ENCODE measurements at places on chromosomes 13 and 19. TPM values are rescaled to one million over a fixed set of nuclear protein-coding genes. Genes with fewer than 3 reads are reported as not detected.

- DNase-seq, result no peak
- no peaks in the 10 kb centered on the region for H3K4me1 ChIP-seq
- no peak overlapping the region for H3K27ac ChIP-seq
- no peaks in the 10 kb centered on the region for H3K27me3 ChIP-seq
Measured at GRCh38 chr13:101714195-101714594, 261.7 kb downstream of the ITGBL1 start.

NCAN gene
- 0.22 TPM for total RNA-seq

- no peak overlapping the region for H3K4me3 ChIP-seq
- no peaks in the 10 kb centered on the region for H3K4me1 ChIP-seq
- no peak for DNase-seq
- no peak overlapping the region for H3K27ac ChIP-seq
Measured at GRCh38 chr19:33997690-33998089, 174.6 kb upstream of the LSM14A start.

LYL1 gene
- 5.0 TPM for total RNA-seq

DNA sequence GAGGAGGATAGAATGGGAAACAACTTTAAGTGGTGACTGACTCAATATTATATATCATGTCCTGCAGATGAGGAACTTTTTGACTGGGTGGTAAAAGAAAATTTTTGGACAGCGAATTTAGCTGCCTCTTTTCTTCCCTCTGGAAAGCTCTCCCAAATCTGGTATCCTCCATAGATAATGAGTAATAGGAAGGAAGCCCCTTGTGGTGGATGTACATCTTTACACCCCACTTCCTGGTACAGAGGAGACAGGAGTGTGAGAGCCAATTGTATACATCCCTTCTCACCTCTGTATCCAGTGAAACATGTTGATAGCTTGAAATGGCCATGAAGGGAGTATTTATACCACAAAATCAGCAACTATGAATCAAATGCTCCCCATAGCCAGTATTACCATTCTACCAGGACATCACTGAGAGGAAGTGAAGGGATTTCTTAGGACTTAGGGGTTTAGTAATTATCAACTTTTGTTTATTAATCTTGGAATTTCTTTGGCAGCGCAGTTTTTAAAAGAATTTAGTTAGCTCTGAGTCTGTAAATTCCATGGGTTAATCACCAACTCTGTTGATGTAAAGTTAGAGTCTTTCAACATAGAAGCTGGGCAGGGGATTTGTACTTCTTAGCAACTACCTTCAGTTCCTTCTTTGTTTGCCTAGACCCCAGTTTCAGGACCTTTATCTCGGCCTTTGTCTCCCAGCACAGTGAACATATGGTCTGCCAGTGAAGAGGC lies 17.0 kb upstream of the TDRD3 start:
- H3K36me3 ChIP-seq, result no peaks in the 10 kb centered on the region
- no peaks in the 10 kb centered on the region for H3K4me1 ChIP-seq
- no peaks in the 10 kb centered on the region for H3K27me3 ChIP-seq
- no peak for DNase-seq
- no peak overlapping the region for H3K4me3 ChIP-seq
- no peak overlapping the region for H3K27ac ChIP-seq

ICAM4 gene
- total RNA-seq, result 0.35 TPM

TMPRSS9 gene
- 0.18 TPM for total RNA-seq

GRCh38 chr13:97468331-97468730 lies 34.4 kb downstream of the RAP2A start:
- no peaks in the 10 kb centered on the region for H3K27me3 ChIP-seq
- peak; percentile 66 for DNase-seq
- H3K36me3 ChIP-seq, result peaks cover 8% of the 10 kb centered on the region
- no peak overlapping the region for H3K4me3 ChIP-seq

- H3K27me3 ChIP-seq, result no peaks in the 10 kb centered on the region
- H3K4me3 ChIP-seq, result no peak overlapping the region
- H3K27ac ChIP-seq, result no peak overlapping the region
- DNase-seq, result no peak
Measured at GRCh38 chr13:102267191-102267590, 134.7 kb downstream of the FGF14 start.

DNA sequence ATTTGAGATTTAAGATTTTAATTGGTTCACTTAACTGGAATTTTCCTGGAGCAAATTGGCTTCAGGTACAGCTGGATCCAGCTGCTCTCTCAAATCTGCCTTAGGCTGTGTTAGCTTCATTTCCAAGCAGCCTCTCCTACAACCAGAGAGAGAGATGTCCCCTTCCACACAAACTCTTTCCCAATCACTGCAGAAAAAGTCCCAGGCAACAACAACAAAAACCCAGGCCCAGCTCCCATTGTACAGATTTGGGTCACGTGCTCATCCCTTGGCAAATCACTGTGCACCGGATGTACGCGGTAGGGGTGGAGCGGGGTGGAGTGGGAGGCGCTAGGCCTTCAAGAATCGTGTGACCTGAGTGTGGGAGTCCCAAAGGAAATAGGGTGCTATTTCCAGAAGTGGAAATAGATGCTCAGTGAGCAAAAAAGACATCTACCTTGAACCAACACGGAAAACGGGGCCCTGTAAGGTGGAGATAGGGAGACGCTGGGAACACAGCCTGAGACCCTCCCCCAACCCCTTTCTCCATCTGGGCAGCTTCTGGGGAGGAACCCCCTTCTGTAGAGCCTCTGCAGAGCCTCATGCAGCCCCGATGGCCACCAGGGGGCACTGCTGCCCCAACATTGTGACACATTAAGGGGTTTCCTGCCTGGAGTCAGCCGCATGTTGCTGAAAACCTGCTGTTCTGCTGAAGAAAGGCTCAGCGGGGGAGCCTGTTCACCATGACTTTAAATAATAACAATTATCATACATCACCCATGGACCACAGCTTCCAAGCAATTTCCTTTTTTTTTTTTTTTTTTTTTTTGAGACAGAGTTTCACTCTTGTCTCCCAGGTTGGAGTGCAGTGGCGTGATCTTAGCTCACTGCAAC lies 25.4 kb downstream of the HPN start:
- peaks cover 11% of the 10 kb centered on the region for H3K4me1 ChIP-seq
- H3K27ac ChIP-seq, result no peak overlapping the region
- no peaks in the 10 kb centered on the region for H3K27me3 ChIP-seq
- no peak overlapping the region for H3K4me3 ChIP-seq

GRCh38 chr13:78806457-78806856 lies 147.5 kb upstream of the OBI1 start:
- H3K4me3 ChIP-seq, result no peak overlapping the region
- no peak for DNase-seq
- H3K36me3 ChIP-seq, result no peaks in the 10 kb centered on the region
- no peaks in the 10 kb centered on the region for H3K4me1 ChIP-seq

- DNase-seq, result no peak
- H3K27me3 ChIP-seq, result no peaks in the 10 kb centered on the region
- no peaks in the 10 kb centered on the region for H3K4me1 ChIP-seq
- H3K27ac ChIP-seq, result no peak overlapping the region
Measured at GRCh38 chr13:61880578-61881283, 465.1 kb upstream of the PCDH20 start.

DNA sequence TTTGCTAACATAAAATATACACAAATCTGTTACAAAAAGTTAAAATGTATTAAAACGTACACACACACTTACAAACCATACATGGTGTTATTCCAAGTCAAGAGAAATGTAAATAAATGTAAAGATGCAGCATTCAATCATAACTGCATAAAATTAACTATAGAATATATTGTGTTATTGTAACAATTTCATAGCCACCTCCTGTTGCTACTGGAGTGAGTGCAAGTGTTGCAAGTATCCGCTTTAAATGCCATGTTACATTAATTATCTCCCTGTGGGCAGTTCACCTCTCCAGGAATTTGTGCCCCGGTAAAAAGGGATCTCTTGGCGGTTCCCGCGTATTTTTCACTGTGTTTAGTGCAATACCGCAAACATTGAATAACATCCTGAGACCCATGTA lies 3.5 kb upstream of the INSR start:
- H3K27ac ChIP-seq, result no peak overlapping the region
- H3K27me3 ChIP-seq, result peaks cover 12% of the 10 kb centered on the region
- no peak for DNase-seq
- no peak overlapping the region for H3K4me3 ChIP-seq
- H3K4me1 ChIP-seq, result peaks cover 11% of the 10 kb centered on the region

GRCh38 chr13:93248627-93249047 lies 22.0 kb downstream of the GPC6 start:
- H3K27me3 ChIP-seq, result no peaks in the 10 kb centered on the region
- H3K27ac ChIP-seq, result no peak overlapping the region
- no peak for DNase-seq

DNA sequence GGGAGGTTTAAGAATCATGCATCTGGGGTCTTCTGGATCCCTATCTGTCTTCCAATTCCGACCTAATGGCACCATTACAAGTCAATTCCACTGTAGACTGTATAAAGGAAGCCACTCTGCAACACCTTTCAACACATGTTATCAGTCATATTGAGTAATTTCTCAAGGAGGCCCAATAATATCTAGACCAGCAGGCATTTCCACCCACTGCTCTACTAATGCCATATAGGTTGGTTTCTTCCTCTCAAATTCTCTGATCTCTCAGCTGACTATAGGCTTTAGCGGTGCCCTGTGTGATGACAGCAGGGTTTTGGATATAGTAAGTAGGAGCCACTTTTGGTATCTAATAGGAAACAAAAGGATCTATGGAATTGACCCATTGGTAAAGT lies 12.4 kb upstream of the ITM2B start:
- no peak for DNase-seq
- no peak overlapping the region for H3K4me3 ChIP-seq
- no peaks in the 10 kb centered on the region for H3K27me3 ChIP-seq
- H3K27ac ChIP-seq, result no peak overlapping the region
- H3K4me1 ChIP-seq, result no peaks in the 10 kb centered on the region

GRCh38 chr13:30088312-30088855 lies 219.0 kb downstream of the KATNAL1 start:
- H3K36me3 ChIP-seq, result no peaks in the 10 kb centered on the region
- H3K4me1 ChIP-seq, result no peaks in the 10 kb centered on the region
- no peaks in the 10 kb centered on the region for H3K27me3 ChIP-seq
- no peak overlapping the region for H3K27ac ChIP-seq
- no peak overlapping the region for H3K4me3 ChIP-seq

ZNF135 gene
- 11.7 TPM for total RNA-seq

DNA sequence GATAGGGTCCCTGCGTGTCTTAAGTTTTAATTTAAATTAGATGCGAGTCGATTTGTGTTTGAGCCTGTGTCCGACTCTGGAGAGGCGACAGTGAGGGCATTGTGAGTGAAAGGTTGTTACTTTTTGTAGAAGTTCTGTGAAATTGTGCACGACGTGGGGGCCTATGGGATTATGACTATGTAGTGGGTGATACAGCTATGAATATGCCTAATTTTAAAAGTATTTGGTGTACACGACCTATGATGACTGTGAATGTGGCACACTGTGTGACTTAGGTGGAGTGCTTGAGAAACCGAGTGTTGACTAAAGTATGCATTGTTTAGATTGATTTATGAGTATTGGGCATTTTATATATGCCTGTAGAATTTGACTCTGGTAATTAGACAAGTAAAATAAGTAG lies 646 bp downstream of the ZNF567 start:
- peaks cover 35% of the 10 kb centered on the region for H3K36me3 ChIP-seq
- no peak for DNase-seq
- peak overlapping the region; percentile 92 for H3K4me3 ChIP-seq
- H3K27ac ChIP-seq, result peak overlapping the region; percentile 81
- no peaks in the 10 kb centered on the region for H3K27me3 ChIP-seq

DNA sequence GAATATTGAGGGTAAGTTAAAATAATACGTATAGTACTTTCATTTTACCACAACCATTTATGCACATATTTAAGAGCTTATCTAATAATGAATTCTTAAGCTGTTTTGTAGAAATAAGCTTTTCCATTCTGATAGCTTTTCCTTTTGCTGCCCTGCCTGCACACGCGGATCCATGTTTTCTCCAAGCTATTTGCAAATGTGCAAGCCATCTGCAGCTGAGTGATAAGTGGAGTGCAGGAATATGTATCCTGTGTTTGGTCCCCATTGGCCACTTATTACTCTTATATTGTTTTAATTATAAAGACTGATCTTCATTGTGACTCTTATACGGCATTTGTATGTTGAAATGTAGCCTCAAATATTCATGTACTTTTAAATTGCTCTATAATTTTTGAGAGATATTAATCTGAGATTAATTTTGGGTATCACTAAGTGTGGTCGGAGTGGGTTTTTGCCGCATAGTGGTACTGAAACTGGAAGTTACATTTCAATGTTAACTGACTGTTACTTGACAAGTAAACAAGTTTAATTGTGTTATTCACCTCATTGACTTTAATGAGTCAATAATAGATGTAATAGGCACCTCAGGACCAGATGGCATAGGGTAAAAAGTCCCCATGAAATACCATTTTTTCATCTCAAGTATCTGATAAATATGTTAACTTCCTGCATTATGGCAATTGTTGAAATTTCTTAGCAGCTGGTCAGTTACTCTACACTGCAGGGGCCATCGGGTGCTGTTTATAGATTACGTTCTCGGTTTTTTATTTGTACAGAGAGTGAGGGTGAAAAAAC lies 1567.4 kb downstream of the EFNB2 start:
- H3K27me3 ChIP-seq, result no peaks in the 10 kb centered on the region
- no peaks in the 10 kb centered on the region for H3K4me1 ChIP-seq
- no peak overlapping the region for H3K4me3 ChIP-seq
- no peaks in the 10 kb centered on the region for H3K36me3 ChIP-seq
- H3K27ac ChIP-seq, result no peak overlapping the region
- peak; percentile 57 for DNase-seq

DNA sequence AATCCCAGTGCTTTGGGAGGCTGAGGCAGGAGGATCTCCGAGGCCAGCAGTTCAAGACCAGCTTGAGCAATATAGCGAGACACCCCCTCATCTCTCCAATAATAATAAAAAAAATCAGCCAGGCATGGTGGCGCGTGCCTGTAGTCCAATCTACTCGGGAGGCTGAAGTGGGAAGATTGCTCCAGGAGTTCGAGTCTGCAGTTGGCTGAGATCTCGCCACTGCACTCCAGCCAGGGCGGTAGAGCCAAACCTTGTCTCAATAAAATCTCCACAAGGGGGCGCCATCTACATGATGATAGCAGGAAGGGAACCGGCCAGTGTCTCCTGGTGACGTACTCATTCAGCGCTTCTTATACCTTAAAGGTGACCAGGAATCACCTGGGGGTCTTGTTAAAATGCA lies 13.6 kb upstream of the C5AR1 start:
- H3K36me3 ChIP-seq, result peaks cover 3% of the 10 kb centered on the region
- DNase-seq, result peak; percentile 81
- no peaks in the 10 kb centered on the region for H3K27me3 ChIP-seq
- H3K4me1 ChIP-seq, result no peaks in the 10 kb centered on the region

- no peak overlapping the region for H3K27ac ChIP-seq
- H3K27me3 ChIP-seq, result peaks cover 87% of the 10 kb centered on the region
- H3K36me3 ChIP-seq, result no peaks in the 10 kb centered on the region
- H3K4me3 ChIP-seq, result peak overlapping the region; percentile 8
- H3K4me1 ChIP-seq, result peaks cover 9% of the 10 kb centered on the region
- no peak for DNase-seq
Measured at GRCh38 chr19:55173714-55174409, 6.2 kb downstream of the SYT5 start.

DNA sequence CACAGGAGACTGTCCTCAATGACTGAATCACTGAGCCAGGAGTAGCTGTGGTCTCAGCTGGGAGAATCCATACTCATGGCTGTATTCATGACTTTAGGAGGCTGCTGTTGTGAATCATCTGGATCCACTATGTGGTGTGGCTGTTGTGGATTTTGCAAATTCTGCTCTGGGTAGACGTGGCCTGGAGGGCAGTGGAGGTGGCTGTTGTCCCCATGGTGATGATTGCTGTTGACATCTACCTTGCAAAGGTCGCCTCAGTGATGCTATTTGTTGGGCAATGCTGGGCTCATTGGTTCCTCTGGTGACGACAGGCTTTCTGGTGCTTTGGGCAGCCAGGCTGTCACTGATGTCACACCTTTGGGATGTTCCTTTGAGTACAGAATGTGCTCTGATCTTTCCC lies 23.9 kb downstream of the MUC16 start:
- no peak overlapping the region for H3K4me3 ChIP-seq
- DNase-seq, result no peak
